ENCODE measurements at places on chromosomes 16 and 17.

- DNase-seq, result no peak
These were observed 574.3 kb upstream of the CA10 start for GRCh38 chr17:52732841-52733240.

DNA sequence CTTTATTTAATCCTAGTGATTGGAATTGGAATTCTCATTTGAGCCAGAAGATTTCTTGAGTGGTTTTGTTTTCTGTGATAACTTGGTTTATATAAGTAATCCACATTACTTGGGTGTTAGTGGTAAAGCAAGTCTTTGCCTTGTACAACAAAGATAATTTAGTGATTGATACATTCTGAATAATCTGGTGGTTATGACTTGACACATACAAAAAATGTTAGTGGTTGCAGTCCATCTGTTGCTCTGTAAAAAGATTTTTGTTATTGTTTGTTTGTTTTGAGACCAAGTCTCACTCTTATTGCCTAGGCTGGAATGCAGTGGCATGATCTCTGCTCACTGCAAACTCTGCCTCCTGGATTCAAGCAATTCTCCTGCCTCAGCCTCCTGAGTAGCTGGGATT is 13.2 kb downstream of the OMG start:
- DNase-seq, result no peak

- no peak for DNase-seq
These were observed 16.9 kb downstream of the SRCAP start for GRCh38 chr16:30715750-30716445.

DNA sequence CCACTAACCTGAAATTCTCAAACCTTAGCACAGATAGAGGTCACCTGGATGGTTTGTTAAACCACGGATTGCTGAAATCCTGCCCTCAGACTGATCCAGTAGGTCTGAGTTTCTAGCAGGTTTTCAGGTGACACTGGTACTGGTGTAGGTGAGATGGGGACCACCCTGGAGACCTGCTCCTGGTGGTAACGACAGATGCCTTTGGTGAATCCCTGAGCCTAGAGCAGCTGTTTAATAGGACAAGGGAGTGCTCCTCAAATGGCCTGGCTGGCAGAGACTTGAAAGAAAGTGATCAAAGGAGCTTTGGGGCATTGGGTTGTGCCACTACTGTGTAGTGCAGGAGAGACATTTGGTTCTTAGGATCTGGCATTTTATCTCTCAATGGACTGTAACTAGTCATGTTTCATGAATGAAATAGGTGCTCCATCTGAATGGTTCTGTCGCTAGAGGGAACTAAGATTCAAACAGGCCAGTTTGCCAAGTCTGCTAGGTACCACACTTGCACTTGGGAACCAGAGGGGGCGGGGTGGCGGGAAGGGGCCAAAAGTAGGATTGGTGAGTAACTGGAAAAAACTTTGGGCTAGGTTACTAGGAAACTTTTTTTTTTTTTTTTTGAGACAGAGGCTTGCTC is 2.9 kb upstream of the IFI35 start:
- no peak for DNase-seq

- no peak for DNase-seq
These were observed 878.0 kb downstream of the KCNJ18 start for GRCh38 chr17:22570144-22570845.

DNA sequence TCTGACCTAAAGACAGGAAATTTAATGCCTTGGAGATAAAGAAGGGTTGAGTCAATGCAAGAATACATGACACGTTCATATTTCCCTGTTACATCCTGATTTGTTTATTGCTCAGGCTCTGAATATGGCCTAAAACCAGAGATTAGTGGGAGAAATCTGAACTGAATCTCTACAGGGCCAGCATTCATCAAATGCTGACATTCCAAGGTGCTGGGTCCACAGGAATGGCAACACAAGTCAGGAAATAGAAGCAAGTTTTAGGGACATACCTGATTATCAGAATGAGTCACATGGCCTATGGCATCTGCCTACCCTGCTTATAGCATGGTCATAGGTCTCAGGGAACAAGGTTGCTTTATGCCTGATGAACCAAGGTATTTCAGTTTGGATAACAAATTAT is 117.4 kb upstream of the CES5A start:
- DNase-seq, result no peak

GRCh38 chr16:36336-36984 is 16.9 kb downstream of the POLR3K start:
- no peak for DNase-seq

- no peak for DNase-seq
These were observed 144.3 kb downstream of the AIPL1 start for GRCh38 chr17:6290488-6291196.

- no peak for DNase-seq
These were observed 83.6 kb upstream of the CREBBP start for GRCh38 chr16:3963886-3964685.

- no peak for DNase-seq
These were observed 9.4 kb downstream of the METTL9 start for GRCh38 chr16:21608639-21609328.

- no peak for DNase-seq
These were observed 45.4 kb upstream of the HSBP1 start for GRCh38 chr16:83762141-83762991.

Measured in BJ (cell line).